AG08396 (cell line): ENCODE measurements at places on chromosomes 2 and 18.
A peak's percentile ranks its signal among the peaks of the same experiment; 100 is the strongest.

- no peak for DNase-seq
Observed at GRCh38 chr2:68837861-68838341, 33.3 kb downstream of the BMP10 start.

- no peak for DNase-seq
Observed at GRCh38 chr2:235911633-235912233, 256.5 kb downstream of the GBX2 start.

DNA sequence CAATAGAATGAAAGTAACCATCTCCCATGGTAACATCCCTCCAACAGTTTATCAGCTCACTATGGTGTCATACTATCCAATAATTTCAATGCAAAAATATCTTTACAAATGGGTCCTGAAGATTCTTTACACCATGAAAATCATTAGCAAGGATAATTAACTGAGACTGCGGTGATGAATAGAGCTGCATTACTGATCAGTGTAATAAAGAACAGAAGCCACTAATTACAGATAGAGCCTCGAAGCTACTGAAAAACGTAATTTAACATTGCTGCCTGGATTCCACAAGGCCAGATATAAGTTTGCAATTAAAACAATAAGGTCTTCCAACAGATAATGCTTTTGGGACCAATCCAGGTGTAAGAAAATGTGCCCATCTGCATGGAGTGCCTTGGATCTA is 1245.8 kb upstream of the SLC39A10 start:
- no peak for DNase-seq

DNA sequence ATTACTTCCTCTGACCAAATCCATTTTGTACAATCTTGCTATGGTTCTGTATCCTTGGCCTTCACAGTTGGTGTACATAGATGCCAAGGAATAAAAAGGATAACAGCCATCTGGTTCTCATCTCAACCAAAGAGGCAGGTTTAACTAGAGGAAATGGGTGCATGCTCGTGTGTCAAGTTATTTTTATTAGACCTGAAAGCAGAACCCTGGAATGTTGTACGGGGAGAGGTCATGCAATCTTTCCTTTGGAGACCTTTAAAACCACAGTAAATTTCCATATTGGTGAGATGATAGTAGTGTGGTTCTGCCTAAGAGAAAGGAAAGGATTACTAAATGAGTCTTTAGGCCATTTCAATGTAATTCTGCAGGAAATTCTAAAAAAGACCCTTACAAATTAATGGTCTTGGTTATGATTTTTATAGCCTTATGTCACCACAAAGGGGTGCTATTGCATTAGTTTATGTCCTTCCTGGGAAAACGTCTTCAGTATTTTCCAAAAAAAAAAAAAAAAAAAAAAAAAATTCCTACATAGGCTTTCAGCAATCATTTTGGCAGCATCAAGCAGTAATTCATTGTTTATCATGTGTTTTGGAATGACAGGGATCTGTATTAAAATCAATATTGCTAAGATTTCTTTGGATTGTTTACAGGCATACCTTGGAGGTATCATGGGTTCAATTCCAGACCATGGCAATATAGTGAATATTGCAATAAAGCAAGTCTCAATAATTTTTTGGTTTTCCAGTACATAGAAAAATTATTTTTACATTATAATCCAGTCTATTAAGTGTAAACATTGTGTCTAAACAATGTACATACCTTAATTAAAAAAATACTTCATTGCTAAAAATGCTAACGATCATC is 270.8 kb downstream of the NYAP2 start:
- peak; percentile 13 for DNase-seq

DNA sequence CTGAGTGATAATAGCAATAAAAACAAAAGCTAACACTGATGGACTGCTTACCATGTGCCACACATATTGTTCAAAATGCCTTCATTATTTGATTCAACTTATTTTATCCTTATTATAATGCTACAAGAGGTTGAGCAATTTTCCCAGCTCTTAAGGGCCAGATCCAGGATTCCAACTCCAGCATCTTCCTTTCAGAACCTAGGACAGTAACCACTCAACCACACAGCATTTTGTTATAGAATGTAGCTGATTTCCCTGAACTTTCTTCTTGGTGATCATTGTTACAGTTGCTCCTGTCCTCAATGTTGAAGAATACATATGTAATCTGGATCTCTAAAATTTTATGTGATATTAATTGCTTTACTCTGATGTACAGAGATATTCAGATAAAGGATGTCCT is 341.7 kb downstream of the PIK3C3 start:
- no peak for DNase-seq

DNA sequence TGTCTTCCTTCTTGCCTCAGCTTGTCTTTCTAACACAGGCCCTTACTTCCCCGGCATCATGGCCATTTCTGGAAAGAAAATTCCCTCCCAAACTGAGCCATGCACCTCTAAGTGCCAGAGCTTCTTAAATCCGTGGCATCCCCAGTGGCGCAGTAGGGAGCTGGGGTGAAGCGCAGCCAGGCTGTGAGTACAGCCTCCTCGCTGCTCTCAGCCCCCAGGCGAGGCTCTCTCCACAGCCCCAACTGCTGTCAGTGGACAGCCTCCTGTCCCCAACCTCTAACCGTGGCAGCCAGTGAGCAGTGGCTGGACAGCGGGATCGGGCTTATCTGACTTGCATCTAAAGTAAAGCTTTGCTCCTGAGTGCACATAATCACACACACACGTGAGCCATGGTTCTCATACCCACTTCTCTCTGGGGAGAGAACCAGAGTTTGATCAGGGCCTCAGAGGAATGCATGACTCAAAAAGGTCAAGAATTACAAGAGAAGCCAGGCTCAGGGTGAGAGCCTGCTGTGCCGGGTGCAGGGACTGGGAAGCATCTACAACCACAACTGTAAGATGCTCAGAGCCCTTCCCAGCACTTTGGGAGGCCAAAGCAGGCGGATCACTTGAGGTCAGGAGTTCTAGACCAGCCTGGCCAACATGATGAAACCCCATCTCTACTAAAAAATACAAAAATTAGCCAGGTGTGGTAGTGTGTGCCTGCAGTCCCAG is 50.7 kb downstream of the SFXN5 start:
- DNase-seq, result peak; percentile 80

GRCh38 chr2:233247744-233248143 is 3.7 kb upstream of the ATG16L1 start:
- no peak for DNase-seq

- peak; percentile 14 for DNase-seq
Observed at GRCh38 chr2:169961911-169962310, 134.7 kb downstream of the UBR3 start.

DNA sequence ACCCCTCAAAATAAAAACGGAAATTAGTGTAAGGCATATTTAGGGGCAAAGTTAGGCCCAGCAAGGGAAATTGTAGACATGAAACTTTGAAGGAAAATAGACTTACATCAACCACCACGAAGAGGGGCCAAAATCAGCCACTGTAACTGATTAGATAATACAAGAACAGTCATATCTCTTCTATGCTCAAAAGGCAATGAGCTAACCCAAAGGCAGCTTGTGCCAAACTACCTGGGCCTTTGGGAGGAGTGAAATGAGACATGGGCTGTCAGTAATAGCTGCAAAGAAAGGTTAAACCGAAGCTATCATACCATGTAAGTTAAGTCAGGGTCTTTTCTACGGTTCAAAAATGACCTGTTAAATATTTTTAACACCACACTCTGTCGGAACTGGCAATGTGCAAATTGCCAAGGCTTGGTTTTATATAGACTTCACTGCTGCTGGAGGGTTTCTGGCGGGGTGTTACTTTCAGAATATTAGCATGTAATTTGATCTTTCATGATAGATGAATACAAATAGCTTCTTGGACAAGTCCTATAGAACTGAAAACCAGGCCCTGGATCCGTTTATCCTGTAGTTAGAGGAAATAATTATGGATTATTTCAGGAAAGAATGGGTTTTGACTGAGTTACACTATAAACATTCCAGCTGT is 69.6 kb downstream of the ACVR1 start:
- no peak for DNase-seq

DNA sequence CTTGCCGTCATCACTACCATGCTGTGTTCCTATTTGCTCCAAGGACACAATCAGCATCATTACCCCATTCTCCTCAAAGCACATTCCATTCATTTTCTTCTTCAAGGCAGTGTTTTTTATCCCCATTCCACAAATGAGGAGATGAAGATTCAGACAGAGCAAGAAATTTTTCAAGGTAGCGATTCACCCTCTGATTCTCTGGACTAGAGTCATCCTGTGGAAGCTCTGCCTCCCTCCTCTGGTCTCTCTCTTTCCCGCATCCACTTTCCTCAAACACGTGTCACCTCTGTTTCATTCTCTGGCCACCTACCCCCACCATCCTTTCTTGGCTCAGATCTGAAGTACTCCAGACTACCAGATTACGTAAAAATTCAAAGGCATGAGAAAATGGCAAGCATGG is 297.9 kb downstream of the SOX11 start:
- DNase-seq, result no peak

DNA sequence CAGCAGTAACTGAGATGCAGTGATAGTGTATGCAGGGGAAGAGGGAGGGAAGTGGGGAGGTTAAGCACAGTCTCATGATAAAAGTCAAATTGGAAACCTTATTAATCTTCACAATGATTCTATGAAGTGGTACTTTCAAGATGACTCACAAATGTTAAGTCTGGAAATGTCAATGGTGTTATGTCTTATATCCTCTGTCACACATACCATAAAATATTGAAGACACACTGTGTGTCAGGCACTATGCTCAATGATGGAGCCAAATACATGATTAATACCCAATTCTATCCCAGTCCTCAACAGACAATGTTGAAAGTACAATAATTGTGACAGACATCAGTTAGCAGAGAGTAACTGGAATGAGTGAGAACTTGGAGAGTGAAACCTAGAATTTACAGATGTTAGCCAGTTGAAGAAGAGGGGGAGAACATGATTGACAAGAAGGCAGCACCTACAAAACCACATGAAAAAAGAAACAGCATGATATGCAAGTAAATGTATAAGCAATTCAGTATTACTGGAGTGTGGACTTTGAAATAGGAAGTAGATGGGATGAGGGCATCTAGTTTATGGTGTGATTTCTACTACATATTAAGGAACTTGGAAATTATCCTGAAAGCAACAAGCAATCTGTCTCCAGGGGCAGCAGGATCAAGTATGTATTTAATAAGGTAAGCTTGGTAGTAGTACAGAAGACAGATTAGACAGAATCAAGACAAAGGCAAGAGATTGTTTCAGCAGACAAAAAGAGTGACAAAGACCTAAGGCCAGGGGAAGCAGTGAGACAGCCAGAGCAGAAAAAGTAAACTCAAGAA is 107.6 kb downstream of the STRN start:
- no peak for DNase-seq

GRCh38 chr18:9756933-9757470 is 48.9 kb downstream of the RAB31 start:
- no peak for DNase-seq

DNA sequence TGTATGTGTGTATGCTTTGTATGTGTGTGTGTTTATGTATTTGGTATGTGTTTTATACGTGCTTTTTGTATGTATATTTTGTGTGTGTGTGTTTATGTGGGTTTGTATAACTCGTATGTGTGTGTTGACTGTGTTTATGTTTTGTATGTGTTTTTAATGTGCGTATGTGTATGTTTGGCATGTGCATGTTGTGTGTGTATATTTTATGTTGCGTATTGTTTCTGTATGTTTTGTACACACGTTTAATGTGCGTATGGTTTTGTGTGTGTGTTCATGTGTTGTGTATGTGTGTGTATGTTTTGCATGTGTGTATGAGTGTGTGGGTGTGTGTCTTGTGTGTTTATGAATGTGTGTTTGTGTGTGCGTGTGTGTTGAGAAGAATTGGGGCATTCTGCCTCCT is 55.2 kb upstream of the NCK2 start:
- no peak for DNase-seq

DNA sequence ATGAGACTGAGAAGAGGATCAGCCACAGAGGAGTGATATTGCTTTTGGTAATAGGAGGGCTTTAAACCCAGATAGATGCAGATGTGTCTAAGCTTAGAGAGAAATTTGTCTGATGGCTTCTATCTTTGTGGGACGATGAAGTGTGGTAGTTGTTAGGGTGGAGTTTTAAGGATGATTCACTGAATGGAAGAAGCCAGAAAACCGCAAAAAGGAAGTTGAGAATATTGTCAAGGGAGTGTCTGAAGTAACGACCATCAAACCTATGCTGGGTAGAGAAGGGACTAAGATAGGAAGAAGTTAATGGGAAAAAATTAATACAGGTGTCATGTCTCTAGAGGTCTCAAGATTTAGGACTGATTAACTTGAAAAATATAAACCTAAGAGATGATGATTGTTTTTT is 195.6 kb upstream of the MC4R start:
- DNase-seq, result no peak

GRCh38 chr2:208297961-208298360 is 31.9 kb downstream of the PIKFYVE start:
- DNase-seq, result no peak

GRCh38 chr2:348361-348916 is 60.5 kb upstream of the ALKAL2 start:
- no peak for DNase-seq

DNA sequence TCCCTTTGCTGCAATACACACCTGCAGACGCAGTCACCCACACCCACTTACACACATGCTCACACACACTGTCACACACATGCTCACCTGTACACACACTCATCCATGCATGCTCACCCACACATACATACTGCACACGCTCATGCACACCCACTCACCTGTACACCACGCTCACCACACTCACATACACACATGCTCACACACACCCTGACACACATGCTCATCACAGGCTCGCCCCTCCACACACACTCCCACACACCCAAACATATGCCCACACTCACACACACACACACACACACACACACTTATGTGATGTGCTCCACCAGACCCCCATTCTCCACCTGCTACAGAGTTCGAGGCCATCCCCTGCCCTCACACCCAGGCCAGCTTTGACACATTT is 22.8 kb upstream of the CREG2 start:
- DNase-seq, result no peak

DNA sequence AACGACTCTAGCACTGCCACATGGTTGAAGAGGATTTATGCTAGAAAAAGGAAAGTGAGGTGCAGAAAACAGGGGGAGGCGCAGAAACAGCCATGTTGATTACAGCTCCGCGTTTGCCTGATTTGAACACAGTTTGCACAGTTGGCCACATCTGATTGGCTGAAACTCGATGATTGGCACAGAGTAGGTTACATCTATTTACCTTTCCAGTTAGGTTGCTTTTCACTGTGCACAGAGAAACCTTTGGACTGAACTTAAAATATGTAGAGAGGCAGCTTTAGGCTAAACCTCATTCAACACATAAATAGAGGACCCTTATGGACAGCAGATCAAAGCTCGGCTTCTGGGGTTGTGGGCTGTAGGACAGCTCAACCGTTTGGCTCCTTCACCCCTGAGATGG is 153.7 kb upstream of the APCDD1 start:
- DNase-seq, result no peak

GRCh38 chr2:140122001-140122400 is 1341.8 kb upstream of the NXPH2 start:
- DNase-seq, result no peak

GRCh38 chr2:200461846-200462710 is 47.8 kb downstream of the KCTD18 start:
- DNase-seq, result no peak

- no peak for DNase-seq
Observed at GRCh38 chr2:11478899-11479605, 13.1 kb upstream of the E2F6 start.
